ENCODE measurements at places on chromosomes 2 and 18. TPM values are rescaled to one million over a fixed set of nuclear protein-coding genes. Genes with fewer than 3 reads are reported as not detected.

GRCh38 chr2:159131914-159132281 lies 154.6 kb downstream of the WDSUB1 start:
- H3K4me3 ChIP-seq, result no peak overlapping the region
- DNase-seq, result no peak
- no peaks in the 10 kb centered on the region for H3K36me3 ChIP-seq
- peaks cover 4% of the 10 kb centered on the region for H3K4me1 ChIP-seq

DNA sequence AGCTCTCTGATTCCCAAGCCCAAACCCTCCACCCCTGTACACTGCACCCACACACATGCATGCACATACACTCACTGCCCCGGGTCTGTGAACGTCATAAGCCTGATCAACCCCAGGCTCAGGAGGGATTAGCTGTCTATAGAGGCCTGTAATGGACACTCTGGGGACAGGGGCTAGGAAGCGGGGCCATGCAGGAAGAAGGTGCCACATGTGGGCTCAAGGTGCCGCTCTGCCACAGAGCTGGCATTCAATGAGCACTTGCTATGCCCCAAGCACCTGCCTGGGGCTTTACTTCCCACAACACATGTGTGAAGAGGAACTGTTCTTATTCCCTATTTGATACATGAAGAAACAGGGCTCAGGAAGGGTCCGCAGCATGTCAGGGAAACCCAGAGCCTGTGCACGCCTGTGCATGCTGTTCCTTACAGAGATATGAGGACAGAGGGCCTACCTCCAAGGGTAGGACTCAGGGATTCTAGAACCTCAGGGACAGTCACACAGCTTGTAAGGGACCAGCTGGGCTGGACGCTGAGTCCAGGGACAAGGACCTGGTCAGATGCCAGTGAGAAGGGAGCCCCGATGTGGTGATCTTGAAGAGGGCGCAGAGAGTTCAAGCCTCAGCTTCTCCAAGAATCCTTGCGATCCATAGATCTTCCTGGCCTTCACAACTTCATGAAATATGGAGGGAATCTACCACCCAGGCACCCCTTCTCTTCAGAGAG lies 5.0 kb downstream of the BIN1 start:
- DNase-seq, result no peak
- no peak overlapping the region for H3K4me3 ChIP-seq
- H3K4me1 ChIP-seq, result no peaks in the 10 kb centered on the region
- peaks cover 6% of the 10 kb centered on the region for H3K27me3 ChIP-seq
- H3K36me3 ChIP-seq, result no peaks in the 10 kb centered on the region
- no peak overlapping the region for H3K27ac ChIP-seq

Gene SERPINB3
- total RNA-seq, result not detected

- no peaks in the 10 kb centered on the region for H3K27me3 ChIP-seq
- H3K36me3 ChIP-seq, result no peaks in the 10 kb centered on the region
- no peak overlapping the region for H3K4me3 ChIP-seq
- DNase-seq, result no peak
Observed at GRCh38 chr18:52090005-52090404, 250.0 kb upstream of the DCC start.

GRCh38 chr18:23969664-23970063 lies 44.9 kb upstream of the TTC39C start:
- H3K4me3 ChIP-seq, result no peak overlapping the region
- H3K27me3 ChIP-seq, result no peaks in the 10 kb centered on the region
- no peak for DNase-seq
- H3K36me3 ChIP-seq, result no peaks in the 10 kb centered on the region
- H3K27ac ChIP-seq, result no peak overlapping the region
- peaks cover 66% of the 10 kb centered on the region for H3K4me1 ChIP-seq

Gene GCKR
- not detected for total RNA-seq

DNA sequence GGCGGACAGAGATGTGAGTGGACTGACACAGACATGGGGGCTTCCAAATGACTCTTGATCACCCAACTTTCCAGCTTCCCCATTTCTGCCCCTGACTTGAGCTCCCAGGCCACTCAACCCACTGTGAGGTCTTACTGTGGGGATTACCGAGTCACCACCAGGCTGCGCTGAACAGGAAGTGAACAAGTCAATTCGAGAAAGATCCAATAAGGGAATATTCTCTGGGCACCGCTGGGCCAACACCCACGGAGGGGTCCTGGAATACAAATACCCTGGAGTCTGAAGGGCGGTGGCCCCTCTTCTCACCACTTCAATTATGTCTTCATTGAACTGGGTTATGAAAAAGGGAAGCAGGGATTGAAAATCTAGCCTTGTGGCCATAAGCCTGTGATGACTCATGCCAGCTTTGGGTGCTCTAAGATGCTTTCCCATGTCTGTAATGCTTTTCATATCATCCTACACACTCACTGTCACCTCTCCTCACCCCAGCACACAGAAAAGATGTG lies 37.7 kb downstream of the BCL11A start:
- peaks cover 15% of the 10 kb centered on the region for H3K27me3 ChIP-seq
- no peak overlapping the region for H3K4me3 ChIP-seq
- H3K27ac ChIP-seq, result no peak overlapping the region

Data from activated naive CD4-positive, alpha-beta T cell treated with anti-CD3 and anti-CD28 coated beads for 36 hours (primary cell).